ENCODE measurements at places on chromosomes 3 and 15.

DNA sequence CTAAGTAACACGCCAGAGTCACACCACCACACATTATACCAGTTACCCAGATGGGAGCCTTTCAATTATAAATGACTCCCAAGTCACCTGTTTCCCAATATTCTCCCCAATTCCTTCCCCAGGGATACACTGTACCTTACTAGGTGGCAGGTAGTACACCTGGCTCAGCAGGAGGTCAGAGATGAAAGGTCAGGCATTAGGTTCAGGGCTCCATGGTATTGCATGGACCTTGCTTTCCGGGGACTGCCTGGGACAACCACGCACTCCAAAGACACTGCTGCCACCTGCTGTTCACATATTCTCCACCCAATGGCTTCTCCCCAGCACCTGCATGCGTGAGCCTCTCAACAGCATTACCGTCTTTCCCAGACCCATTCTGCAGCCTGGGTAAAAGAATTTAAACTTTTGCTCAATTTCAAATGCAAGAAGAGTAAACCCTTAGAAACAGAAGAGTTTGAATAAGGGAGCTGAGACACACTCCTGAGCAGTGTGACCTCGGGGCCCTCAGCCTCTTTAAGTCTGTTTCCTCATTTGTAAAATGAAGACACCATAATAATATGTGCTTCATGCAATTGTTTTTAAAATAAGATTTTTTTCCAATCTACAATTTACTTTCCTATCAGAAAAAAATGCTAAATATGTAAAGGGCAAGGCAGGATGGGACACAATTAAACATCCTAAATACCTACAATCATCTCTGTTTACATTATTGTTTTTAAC, 28.0 kb upstream of the LACTB start:
- peak; percentile 62 for DNase-seq

DNA sequence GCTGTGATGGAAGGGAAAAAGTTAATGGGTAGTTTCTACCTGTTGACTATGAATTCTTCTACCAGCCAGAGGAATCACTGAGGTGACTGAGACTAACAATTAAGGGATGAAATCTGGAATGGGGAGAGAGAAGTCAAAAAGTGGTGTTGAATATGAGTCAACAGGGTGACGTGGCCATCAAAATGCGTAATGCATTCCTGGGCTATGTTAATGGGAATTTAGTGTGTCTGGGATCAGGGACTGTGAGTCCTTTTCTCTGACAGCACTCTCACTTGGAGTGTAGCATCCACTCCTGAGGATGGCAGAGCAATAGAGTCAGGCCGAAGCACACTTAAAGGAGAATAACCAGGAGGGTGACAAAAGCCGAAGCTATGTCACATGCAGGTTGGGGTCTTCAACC, 60.4 kb downstream of the MESD start:
- peak; percentile 93 for DNase-seq

DNA sequence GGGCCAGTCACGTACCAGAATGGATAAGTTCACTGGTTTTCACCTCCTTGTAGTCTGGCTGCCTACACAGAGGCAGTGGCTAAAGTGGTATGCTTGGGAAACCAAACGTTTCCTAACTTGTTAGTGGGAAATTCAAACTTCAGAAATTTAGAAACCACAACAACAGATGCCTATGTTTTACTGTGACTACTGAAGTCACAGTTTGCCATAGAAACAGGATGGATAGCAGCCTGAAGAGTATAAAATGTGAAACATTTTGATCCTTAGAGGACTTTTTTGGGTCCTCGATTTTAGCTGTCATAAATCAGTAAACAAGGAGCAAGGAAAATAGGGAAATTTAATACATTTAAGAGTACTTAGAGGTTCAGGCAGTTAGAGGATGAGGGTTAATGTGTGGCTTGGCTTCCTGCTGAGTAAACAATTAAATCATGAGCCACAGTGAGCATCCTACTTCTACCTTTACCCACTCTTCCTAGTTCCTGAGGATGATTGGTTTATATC, 48.6 kb downstream of the CMSS1 start:
- peak; percentile 89 for DNase-seq

- DNase-seq: no peak
Measured at GRCh38 chr3:3816034-3816433, 16.8 kb downstream of the LRRN1 start.

GRCh38 chr15:60328852-60329443, 68.8 kb downstream of the ANXA2 start:
- no peak for DNase-seq

GRCh38 chr3:52231502-52232278, 6.2 kb upstream of the TLR9 start:
- DNase-seq: peak; percentile 35

- no peak for DNase-seq
Measured at GRCh38 chr15:99487337-99487730, 78.5 kb upstream of the MEF2A start.

DNA sequence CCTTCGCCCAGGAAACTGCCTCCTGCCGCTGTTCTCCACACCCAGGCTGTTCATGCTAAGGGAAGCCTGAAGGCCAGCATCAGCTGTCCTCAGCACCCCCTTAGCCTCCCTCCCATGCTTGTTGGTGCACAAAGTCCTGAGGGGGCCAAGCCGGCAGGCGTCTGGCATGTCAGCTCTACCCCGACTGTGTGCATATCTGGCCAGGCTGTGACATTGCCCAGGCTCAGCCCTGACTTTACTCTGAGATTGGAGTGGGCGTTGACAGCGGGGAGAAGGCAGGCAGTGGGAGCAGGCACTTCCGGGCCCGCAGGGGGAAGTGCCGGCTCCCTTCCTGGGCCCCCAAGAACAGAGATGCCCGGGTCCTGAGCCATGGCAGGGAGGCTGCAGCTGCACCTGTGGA, 492.2 kb downstream of the AGBL1 start:
- no peak for DNase-seq

DNA sequence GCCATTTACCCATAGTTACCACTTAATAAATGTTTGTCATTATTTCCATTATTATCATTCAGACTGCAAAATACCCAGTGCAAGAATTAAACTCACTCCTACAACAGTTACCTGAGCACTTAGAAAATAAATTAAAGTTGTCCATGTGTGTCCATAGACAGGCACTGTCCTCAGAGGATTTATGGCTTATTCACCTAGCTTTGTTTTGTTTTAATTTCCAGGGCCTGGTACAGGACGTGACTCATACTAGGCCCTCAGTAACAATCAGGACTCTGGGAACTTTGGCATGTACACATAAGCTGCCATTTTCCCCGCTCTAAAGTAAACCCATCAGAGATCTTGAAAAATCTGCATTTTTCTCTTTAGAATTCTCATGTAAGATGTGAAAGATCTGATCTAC, 458.5 kb upstream of the ARRDC4 start:
- peak; percentile 9 for DNase-seq

GRCh38 chr3:183100376-183100775, 1.1 kb upstream of the MCCC1 start:
- DNase-seq: no peak

GRCh38 chr3:9078561-9079240, 115.4 kb upstream of the RAD18 start:
- DNase-seq: no peak

- no peak for DNase-seq
Measured at GRCh38 chr3:159886050-159886449, 102.6 kb upstream of the IL12A start.

DNA sequence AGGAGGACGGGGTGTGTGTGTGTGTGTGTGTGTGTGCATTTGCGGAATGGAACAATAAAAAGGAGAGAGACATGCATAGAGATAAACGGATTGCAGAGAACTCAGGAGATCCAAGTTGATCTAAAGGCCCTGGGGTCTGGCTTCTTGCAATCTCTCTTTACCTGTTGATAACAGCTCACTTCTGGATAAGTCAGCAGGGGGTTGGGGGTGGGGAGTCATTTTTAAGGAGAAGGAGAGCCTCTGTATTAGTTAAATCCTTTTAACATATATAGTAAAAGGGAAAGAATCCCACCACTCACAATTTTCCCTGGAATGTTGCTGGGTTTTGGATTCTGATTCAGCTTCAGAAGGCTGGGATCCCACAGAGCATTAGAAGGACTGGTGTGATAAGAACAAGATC, 87.5 kb upstream of the MITF start:
- DNase-seq: no peak

GRCh38 chr3:176927706-176928581, 269.3 kb downstream of the TBL1XR1 start:
- DNase-seq: no peak

- DNase-seq: peak; percentile 89
Measured at GRCh38 chr15:70101459-70102113, 3.9 kb upstream of the TLE3 start.

GRCh38 chr3:100289339-100289738, 28.5 kb downstream of the TBC1D23 start:
- no peak for DNase-seq

DNA sequence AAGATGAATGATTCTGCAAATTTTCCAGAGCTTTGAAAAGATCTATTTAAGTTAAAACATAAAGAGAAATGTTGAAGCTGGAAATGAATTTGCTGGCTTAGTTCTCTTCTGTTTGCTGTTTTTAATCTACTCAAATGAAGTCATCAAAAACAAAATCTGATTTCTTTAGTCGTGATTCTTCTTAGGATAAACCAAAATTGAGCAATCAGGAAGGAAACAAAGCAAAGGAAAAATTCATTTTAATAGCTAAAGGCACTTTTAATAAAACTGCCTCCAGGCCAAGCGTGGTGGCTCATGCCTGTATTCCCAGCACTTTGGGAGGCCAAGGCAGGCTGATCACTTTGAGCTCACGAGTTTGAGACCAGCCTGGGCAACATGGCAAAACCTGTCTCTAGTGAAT, 91.2 kb downstream of the DUT start:
- DNase-seq: no peak

DNA sequence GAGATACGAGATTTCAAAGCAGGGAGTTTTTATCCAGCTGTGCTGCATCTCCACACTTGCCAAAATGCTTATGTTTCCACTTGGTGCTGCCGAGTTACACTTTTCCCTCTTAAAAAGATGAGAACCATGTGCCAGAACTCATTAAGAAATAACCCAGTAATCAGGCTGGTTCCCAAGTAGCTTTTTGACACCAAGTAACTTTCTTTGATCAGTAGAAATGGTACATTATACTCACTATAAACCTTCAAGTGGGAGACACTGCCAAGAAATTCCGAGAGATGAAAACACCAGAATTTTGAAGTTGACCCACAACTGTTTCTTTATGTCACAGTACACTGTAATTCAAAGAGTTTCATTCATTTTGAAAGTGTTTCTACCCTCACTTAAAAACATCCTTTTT, 164.6 kb upstream of the CCDC54 start:
- no peak for DNase-seq

DNA sequence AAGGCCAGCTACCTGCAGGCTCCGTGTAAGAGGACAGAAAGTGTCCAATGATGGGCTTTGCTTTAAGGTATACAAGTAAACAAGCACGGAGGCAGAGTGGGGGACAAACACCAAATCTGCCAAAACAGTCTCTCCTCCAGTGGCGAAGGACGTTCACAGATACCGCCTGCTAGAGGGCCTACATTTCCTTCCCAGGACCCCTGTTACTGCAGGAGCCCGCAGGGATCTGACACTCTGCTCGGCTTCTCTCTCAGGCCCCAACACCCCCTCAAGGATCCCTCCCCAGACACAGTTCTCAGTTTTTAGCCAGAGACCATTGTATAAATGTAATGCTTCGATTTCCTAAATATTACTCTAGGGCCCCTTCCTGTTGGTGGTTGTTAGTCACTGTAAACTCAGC, 46.0 kb upstream of the VGLL4 start:
- no peak for DNase-seq

- DNase-seq: peak; percentile 54
Measured at GRCh38 chr3:141875893-141876380, 506 bp upstream of the ATP1B3 start.

DNA sequence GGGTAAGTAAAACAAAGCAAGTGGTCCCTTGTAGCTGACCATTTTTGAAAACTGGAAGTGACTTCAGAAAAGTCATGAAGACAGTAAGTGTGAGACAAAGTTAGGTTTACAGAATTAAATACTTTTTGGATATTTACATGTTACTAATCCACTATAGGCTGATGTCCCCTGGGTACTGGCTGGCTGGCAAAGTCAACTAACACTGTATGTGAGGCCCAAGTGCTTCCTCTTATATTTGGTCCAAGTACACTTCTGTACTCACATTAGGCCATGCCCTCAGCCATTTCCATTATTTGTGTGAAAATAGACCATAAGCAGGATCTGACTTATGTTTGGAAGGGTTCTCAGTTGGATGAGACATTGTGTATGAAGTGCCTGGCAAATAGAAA, 5.5 kb upstream of the LEKR1 start:
- DNase-seq: no peak

DNA sequence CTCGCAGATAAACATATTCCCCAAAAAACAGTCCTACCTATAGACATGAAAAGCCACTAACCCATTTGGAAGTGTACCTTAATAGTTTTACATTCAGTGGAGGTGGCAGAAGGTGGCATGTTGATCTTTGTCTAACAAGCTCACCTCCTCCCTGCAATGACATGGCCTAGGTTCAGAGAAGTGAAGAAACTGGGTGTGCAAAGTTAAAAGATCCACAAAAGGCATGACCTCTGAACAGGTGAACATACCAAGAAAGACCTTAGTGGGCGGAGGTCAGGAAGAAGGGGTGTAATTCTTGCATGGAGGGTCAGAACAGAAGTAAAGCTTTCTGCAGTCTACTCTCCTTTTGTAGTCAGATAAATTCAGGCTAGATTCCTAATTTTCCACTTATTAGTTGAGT, 822 bp downstream of the MRPL3 start:
- no peak for DNase-seq

GRCh38 chr3:2454865-2455264, 356.2 kb downstream of the CNTN4 start:
- DNase-seq: no peak

- DNase-seq: no peak
Measured at GRCh38 chr15:62211348-62211747, 46.3 kb upstream of the C2CD4B start.

DNA sequence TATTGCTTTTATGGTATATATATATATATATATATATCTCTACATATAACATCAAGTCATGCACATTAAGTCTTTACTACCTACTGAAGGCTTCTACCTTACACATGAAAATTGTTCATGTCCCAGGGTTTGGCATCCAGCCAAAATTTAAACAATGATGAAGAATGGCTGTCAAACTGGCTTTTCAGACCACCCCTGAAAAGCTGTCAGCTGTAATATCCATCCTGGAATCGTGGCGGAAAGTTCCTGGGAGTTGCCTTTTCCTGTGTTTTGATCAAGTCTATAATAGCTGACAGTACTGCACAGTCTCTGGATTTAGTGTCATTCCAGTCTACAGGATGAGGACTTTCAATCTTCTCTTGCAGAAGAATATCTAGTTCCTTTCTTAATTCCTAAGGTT, 48.3 kb downstream of the DHX36 start:
- DNase-seq: no peak

DNA sequence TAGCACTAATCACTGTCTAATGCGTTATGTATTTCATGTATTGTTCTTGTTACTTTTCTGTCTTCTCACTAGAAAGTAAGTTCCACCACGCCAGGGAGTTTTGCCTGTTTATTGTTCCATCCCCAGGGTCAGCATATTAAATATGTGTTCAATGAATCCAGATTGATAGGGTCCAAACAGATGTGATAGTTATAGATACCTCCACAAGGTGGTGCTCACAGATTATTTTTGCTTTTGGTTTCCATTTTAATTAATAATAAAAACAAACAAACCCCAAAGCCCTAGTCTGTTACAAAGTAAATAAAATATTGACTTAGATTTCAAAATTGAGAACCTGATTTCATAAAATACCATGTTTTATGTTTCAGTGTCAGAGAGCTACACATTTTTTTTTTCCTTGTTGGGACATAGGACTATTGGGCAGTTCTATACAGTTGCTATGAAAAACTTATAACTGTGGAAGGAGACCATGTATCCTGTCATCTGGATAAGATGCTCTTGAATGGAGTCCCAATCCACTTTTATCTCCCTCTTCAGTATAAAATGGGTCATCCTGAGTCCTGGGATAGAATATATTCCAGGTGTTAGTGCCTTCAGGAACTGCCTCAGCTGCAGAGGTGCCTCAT, 12.4 kb downstream of the OTOL1 start:
- DNase-seq: peak; percentile 3
